Testis (tissue), 5 donors: ENCODE measurements at places on chromosomes 3 and 15. TPM values are rescaled to one million over a fixed set of nuclear protein-coding genes. Genes with fewer than 3 reads are reported as not detected.

Gene GPR171
- 0.22 TPM for polyA plus RNA-seq

Gene SYNM
- 17.9 TPM for polyA plus RNA-seq

Gene THRB
- polyA plus RNA-seq, result 2.0 TPM

Gene AADACL2
- 0.36 TPM for polyA plus RNA-seq

Gene CXCR6
- polyA plus RNA-seq, result 2.1 TPM

Gene MAPKAPK3
- polyA plus RNA-seq, result 21.4 TPM

Gene CRABP1
- 1.1 TPM for polyA plus RNA-seq

Gene MKRN3
- 4.5 TPM for polyA plus RNA-seq

Gene CLDN16
- polyA plus RNA-seq, result 0.36 TPM

Gene FETUB
- polyA plus RNA-seq, result 2.4 TPM

Gene STAC
- polyA plus RNA-seq, result 4.8 TPM

Gene PLA2G4E
- 0.67 TPM for polyA plus RNA-seq

Gene ROPN1
- 374 TPM for polyA plus RNA-seq

Gene SLC38A3
- 3.4 TPM for polyA plus RNA-seq

Gene MESP2
- polyA plus RNA-seq, result 1.3 TPM

Gene GXYLT2
- polyA plus RNA-seq, result 9.7 TPM

Gene TMEM212
- polyA plus RNA-seq, result 1.8 TPM

Gene DLL4
- 2.0 TPM for polyA plus RNA-seq

Gene SUCLG2
- polyA plus RNA-seq, result 28.7 TPM

Gene FSIP1
- 11.2 TPM for polyA plus RNA-seq

Gene DNAH12
- 15.7 TPM for polyA plus RNA-seq

Gene STAB1
- polyA plus RNA-seq, result 41.7 TPM

Gene LRRC15
- polyA plus RNA-seq, result 0.75 TPM
